Activated gamma-delta T cell treated with Interleukin-2 at 50 U/mL for 16 hours (primary cell): ENCODE measurements at places on chromosomes 3 and 15.

GRCh38 chr3:118478706-118479276 is 555.9 kb downstream of the IGSF11 start:
- DNase-seq: no peak

GRCh38 chr15:45249125-45249780 is 2.8 kb upstream of the SLC28A2 start:
- no peak for DNase-seq

- DNase-seq: no peak
Measured at GRCh38 chr3:14283813-14284438, 105.3 kb downstream of the LSM3 start.

- DNase-seq: no peak
Measured at GRCh38 chr15:48334260-48334659, 3.0 kb downstream of the DUT start.

DNA sequence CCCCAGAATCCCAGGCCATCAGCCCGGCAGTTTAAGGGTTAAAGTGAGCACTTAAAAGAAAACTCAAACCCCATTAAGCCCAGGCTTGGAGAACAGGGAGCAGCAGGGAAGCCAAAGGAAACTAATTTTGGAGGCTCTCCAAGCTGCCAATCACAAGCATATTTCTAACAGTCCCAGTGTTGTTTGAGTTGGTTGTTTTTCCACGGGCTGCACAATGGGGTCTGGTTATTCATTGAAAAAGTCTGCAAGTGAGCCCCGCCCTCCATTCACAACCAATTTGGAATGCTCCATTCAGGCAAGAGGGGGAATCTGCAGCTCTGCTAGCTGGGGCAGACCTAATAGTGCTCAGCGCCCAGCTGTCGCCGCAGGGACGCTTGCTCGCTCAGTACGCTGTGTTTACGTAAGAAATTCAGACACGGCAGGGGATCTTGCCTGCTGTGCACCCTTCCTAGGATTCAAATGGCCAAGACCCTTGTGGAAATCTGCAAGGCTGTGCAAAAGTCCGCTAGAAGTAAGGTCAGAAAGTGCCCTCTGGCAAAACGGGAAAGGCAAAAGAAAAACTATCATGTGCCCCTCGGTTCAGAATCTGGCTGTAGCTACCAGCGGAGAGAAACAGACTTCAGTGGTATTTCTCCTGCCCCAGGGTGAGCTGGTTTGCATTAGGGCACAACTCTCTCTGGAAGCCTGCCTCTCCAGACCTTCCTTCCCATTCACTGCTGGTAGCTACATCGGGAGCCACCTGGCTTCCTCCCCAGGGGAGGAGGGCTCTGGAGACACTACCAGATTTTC is 11.0 kb downstream of the ETV5 start:
- DNase-seq: no peak

- DNase-seq: no peak
Measured at GRCh38 chr3:184171562-184171961, 3.1 kb upstream of the AP2M1 start.

DNA sequence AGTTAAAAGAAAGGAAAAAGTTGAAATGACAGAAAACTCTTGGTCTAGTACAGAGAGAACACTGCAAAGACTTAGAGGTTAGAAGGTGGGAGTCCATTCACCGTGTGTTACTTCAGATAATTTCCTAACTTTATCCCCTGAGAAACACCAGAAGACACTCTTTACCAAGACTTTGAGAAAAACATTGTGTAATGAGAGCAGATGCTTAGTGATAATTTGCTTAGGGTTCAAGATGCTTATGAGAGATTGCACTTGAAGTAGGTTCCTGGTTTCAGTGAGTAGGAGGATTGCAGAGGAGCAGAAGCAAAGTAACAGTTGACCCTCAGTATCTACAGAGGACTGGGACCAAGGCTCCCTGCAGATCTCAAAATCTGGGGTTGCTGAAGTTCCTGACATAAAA is 594.1 kb downstream of the NR2F2 start:
- DNase-seq: no peak

GRCh38 chr3:173096140-173096539 is 44.9 kb downstream of the SPATA16 start:
- DNase-seq: no peak
